DND-41 (cell line): ENCODE measurements at places on chromosomes 1 and 21.

GRCh38 chr1:172472495-172472894, 28.6 kb upstream of the PIGC start:
- DNase-seq = no peak

- no peak for DNase-seq
Measured at GRCh38 chr1:121595089-121595488, 410.3 kb downstream of the SRGAP2C start.

DNA sequence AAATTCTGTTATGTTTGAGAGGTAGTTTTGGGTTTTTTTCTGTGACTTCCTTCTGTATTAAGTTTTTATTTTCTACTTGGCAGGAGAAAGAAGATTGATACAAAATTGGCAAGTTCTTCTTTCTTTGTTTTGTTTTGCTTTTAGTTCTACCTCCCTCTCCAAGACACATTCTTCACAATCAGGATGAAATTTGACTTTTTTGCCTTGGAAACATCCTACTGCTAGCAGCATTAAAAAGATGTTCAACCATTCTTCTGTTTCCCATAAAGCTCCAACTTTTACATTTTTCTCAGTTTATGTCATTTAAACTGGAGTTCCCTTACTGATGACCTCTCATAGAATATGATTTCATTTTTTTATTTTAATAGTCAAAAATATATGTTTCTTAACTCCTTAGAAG, 234.8 kb downstream of the NCAM2 start:
- DNase-seq = no peak

GRCh38 chr1:230632273-230632873, 9.9 kb upstream of the COG2 start:
- DNase-seq = no peak

GRCh38 chr1:2346691-2347408, 44.5 kb downstream of the MORN1 start:
- no peak for DNase-seq

DNA sequence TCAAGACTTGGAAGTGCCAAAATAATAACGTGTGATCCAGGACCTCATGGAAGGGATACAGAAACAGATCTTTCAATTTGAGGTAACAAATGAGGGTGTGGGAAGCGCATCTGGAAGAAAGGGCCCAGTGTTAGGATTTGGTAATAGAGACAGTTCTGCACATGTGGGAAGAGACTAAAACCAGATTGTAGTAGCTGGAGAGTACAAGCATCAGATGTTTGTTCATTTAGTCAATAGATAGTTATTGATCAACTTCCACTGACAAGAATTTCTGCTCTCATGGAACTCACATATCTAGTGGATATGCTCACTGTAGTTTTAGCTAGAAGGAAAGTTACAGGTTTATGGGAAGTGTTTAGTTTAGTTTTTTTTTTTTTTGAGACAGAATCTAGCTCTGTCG, 153.6 kb downstream of the TLR5 start:
- no peak for DNase-seq

DNA sequence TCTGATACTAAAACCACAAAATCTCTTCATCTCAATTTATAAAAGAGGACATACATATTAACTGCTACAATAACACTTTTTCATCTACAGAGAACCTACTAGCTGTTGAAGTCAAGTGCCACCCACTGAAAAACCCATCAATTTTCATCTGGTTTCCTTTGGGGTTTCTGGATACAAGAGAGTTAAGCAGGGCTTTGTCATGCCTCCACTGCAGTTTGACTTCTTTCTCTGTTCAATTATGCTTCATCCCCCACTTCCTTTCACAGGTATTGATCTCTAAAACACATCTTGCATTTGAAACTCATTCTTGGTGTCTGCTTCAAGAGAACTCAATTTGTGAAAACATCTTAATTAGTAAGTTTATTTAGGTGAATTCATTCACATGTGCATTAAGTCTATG, 60.5 kb upstream of the ANGPTL3 start:
- no peak for DNase-seq

- no peak for DNase-seq
Measured at GRCh38 chr21:14354515-14354914, 28.4 kb downstream of the HSPA13 start.

GRCh38 chr1:93687542-93687941, 5.9 kb upstream of the BCAR3 start:
- no peak for DNase-seq

- DNase-seq = no peak
Measured at GRCh38 chr1:157081707-157082106, 17.9 kb downstream of the ETV3L start.

GRCh38 chr1:207968521-207969009, 57.6 kb upstream of the CD34 start:
- DNase-seq = no peak

DNA sequence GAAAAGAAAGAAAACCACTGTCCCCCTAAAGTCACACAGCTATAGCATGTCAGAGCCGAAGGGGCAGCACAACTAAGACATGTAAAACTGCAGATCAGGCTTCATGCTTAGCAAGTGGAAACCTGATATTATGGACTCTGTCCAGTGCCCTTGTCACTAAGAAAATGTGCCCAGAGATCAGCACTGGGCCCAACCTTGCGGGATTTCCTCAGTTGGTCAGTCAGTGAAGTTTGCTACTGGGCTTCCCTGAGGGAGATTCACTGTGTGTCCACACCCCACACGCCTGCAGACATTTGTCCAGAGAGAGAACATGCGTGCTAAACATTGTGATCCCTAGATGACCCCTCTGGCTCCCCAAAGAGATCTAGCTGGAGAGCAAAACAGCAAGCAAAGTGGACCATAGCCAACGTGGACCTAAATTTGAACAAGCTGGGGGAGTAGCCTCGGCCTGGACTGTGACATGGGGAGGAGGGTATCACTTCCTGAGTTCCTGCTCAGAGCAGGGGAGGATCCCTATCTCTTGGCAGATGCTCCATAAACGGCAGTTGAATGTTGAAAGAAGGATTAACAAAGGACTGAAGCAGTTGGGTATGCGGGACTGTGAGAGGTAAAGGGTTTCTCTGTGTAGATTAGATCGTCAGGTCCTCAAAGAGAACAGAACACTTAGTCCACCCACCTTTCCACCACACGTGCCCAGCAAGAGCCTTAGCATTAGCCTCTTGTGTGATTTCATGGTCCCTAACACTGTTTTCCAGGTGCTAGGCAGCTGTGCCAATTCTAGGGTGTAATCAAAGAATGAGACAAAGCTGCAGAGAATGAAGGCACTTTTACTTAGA, 53.6 kb downstream of the GLUL start:
- no peak for DNase-seq
